ENCODE measurements at places on chromosomes 2 and 18. TPM values are rescaled to one million over a fixed set of nuclear protein-coding genes. Genes with fewer than 3 reads are reported as not detected.
A peak's percentile ranks its signal among the peaks of the same experiment; 100 is the strongest.

DNA sequence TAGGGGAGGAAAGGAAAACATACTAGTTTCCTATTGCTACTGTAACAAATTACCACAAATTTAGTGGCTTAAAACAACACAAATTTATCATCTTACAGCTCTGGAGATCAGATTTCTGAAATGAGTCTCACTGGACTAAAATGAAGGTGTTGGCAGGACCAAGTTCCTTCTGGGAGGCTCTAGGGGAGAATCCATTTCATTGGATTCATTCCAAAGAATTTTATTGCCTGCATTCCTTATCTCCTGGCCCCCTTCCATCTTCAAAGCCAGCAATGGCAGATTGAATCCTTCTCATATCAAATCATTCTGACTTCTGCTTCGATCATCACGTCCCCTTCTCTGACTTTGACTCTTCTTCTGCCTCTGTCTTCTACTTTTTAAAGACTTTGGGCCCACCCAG is 250.9 kb downstream of the IRS1 start:
- DNase-seq = no peak

- DNase-seq = no peak
Measured at GRCh38 chr2:67272195-67272594, 124.9 kb upstream of the ETAA1 start.

- DNase-seq = no peak
Measured at GRCh38 chr2:19754907-19755306, 146.9 kb downstream of the TTC32 start.

- no peak for DNase-seq
Measured at GRCh38 chr2:72349016-72349415, 201.4 kb upstream of the CYP26B1 start.

Gene DSC1
- polyA plus RNA-seq = not detected

DNA sequence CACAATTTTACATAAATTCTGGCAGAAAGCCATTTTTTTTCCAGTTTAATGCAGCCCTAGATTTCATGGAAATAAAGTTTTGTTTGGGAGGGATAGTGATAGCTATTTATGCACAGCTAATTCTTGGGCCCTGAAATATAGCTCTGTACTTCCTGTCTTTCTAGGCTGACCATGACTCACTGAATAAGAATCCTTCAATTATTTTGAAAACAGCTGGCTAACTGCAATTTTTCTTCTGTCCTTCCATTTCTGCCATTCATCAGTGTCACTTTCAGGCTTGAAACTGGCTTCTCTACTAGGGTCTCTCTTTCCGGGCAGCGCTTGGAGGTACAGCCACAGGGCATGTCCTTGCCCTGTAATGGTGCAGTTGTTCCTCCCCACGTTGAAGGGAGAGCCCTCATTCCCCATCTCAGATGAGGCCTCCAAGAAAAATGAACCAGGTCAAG is 97.1 kb upstream of the TMEM178A start:
- no peak for DNase-seq

DNA sequence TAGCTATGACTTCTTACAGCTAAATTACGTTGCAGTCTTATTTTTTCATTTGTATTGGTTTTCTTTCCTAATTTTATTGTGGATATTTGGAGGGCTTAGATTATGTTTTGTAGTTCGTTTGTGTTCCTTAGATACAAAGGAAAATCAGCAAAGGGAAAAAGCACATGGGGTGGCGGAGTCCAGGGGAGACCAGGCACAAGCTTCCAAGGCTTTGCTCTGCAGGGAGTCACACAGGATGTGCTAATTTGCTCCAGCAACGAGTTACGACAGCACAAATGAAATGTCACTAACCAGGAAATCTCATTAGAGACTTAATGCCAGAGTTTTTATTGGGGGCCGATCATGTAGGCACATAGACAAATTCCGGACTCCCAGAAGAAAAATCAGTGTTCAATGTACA is 60.5 kb upstream of the CABYR start:
- no peak for DNase-seq

Gene NRP2
- 1.1 TPM for polyA plus RNA-seq

Gene MATN3
- 0.54 TPM for polyA plus RNA-seq

DNA sequence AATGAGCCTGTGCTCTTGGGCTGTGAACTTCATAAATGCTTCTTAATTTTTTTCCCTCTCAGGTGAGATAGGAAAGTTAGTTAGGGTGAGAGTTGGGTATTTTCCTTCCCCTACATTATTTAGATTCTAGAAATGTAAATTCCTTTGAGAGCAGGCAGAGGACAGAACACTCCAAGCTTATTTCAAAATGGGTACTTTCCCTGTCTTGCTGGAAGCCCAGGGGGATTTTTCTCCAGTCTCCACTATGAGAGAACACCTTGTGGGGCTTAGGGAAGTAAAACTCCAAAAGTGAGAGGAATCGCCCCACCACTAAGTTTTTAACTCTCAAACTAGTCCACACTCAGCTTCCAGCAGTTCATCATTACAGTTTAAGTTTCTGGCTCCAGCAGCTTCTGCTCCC is 253.2 kb upstream of the CTAGE1 start:
- DNase-seq = no peak

- no peak for DNase-seq
Measured at GRCh38 chr18:23585007-23585871, 1.1 kb downstream of the NPC1 start.

GRCh38 chr2:11996618-11997017 is 250.2 kb downstream of the LPIN1 start:
- DNase-seq = no peak

GRCh38 chr2:3349211-3349693 is 28.4 kb downstream of the EIPR1 start:
- DNase-seq = no peak

DNA sequence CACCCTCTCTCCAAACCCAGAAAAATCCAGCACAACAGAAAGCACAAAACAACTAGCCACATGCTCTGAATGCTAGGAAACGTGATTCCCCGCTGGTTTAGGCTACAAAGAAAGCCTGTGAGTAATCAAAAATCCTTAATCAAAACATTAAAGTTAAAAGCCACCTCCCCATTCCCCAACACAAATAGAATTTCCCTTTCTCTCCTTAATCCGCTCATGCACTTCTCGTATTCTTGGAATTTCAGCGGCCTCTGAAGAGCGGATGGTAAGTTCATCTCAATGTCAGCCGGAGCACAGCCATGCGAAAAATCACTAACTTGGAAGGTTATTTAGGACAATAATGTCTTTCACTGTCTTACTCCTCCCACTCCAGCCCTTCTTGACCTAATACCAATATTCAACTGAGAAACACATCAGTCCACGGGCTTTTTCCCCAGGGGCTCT is 126.7 kb downstream of the OSBPL1A start:
- DNase-seq = no peak

Gene ALPG
- polyA plus RNA-seq = not detected

- DNase-seq = no peak
Measured at GRCh38 chr2:37532503-37532902, 138.9 kb downstream of the CDC42EP3 start.

DNA sequence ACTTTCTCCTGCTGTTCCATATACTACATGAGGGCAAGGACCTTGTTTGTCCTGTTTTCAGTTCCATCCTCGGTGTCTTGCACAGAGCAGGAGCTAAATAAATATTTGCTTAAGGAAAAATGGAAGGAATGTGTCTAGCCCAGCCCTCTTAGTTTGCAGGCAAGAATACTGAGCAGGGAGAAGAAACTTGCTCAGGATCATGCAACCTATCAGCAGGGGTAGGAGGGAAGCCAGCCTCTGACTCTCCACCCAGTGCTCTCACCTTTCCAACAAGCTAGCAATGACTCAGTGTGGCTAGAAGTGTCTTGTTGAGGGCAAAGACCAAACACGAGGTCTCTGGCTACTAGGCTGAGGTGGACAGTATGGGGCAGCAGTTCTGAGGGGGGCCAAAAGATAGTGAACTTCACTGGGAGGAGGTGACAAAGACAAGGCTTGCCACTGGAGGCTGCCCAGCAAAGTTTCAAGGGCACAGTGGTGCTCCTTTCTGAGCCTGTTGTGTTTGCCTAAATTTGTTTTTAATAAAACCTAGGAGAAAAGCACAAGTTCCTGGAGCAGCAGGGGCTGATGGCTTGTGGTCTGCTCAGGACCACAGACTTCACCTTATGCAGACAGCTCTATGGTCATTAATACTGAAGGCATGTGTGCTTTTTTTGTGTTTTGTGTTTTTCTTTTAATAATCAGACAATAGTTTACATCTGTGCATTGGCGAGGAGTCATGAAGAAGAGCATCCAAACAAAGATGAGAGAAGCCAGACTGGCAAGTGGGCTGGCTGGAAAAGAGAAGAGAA is 49.1 kb upstream of the CTAGE1 start:
- DNase-seq = no peak

DNA sequence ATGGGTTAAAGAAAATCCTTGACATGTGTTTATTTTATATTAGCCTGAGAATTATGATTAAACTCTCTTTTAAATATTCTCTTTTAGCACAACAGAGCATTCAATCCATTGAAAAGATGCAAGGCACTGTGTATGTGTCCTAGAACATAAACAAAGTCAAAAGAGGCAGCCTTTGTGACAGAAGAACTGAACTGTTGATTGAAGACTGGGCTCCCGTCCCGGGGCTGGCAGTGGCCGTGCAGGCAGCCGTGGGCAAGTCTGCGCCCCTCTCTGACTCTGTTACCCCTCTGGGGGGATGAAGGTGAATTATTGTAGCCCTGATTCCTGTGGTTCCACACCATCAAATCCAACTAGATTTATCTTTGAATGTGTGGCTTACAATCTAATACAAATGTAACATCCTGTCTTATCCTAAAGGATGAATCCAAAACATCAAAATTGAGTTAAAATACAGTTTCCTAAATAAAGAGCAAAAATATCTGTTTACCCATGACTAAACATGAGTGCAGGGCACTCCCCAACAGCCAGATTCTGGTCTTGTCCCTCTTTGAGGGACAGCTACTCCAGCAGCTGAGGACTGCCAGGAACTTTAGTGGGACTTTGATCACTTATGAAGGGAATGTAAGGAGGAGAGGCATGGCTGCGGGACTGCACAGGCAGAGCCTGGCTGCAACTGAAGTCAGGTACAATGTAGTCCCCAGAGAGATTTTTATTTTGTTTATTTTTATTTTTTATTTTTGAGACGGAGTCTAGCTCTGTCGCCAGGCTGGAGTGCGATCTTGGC is 37.3 kb upstream of the SH3BP4 start:
- no peak for DNase-seq

DNA sequence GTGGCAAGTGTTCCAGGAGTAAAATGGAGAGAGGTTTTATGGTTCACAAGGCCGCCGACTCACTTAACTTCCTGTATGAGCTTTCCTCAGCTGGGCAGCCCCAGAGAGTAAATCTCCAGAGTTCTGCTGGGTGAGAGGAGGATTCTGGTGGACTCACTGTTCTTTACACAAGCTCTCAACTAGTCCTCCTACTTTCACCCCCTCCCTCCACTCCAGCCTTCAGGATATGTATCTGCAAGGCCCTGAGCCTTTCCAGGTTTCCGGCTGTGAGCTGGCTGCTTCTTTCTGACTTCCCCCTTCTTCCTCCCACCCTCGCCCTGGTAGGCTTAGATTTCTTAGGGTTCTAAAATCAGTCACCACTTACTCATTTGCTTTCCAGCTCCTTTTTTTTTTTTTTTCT is 34.0 kb downstream of the EML6 start:
- no peak for DNase-seq

- no peak for DNase-seq
Measured at GRCh38 chr18:50633992-50634391, 74.1 kb downstream of the MAPK4 start.

Gene WDCP
- 1.7 TPM for polyA plus RNA-seq

DNA sequence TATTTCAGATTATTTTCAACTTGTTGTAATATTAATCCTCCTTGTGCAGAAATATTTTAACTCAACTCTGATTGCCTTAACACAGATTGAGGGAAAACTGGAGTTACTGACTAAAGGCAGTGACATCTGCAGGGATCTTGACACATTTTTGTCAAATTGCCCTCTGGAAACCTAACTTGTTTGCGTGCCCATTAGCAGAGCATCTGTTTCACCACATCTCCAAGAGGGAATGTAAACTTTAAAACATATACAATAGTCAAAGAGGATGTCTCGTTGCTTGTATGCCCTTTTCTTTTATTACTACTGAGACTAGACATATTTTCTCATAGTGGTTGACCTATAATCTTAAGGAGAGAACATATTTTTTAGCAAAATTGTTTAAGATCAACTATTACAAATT is 14.2 kb downstream of the INPP1 start:
- DNase-seq = no peak

GRCh38 chr2:158211502-158211901 is 109.8 kb downstream of the UPP2 start:
- DNase-seq = no peak

- DNase-seq = peak; percentile 20
Measured at GRCh38 chr2:158580760-158581159, 124.0 kb downstream of the PKP4 start.

Gene CERKL
- polyA plus RNA-seq = 0.65 TPM

Gene INPP5D
- 2.2 TPM for polyA plus RNA-seq

DNA sequence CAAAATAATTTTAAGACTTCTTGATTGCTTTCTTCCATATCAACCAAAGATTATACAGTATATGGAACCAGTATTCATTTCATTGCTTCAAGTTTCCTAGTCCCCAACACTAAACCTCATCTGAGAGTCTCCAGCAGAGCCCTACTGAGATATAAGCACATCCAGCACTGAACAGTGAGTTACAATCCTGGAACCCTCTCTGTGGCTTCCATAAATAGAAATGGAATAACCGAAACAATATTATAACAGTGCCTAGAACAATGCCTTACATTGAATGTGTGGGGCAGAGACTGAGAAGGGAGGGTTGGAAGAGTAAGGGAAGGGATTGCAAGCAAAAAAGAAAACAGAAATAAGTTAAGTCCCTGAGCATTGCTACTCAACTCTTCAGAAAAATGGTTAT is 18.9 kb downstream of the AAK1 start:
- no peak for DNase-seq

DNA sequence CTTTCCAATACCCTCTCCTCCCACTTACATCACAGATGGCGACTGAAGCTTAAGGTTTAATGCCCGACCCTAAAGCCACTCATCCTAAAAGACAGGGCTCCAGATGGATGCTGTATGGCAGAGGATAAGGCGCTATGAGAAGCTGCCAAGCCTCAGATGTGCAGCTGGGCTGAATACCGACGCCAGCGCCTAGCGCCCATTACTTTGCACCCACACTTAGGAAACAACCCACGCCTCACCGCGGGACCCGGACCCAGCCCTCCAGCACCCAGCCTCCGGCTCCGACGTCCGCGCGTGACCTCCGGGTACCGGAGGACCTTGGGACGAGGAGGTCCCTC is 335 bp downstream of the TRAK2 start:
- no peak for DNase-seq

GRCh38 chr2:227164763-227165291 is 403 bp downstream of the COL4A3 start:
- DNase-seq = peak; percentile 72

GRCh38 chr2:203070701-203071100 is 56.0 kb downstream of the NBEAL1 start:
- no peak for DNase-seq

- no peak for DNase-seq
Measured at GRCh38 chr18:3444296-3444695, 5.7 kb upstream of the TGIF1 start.

DNA sequence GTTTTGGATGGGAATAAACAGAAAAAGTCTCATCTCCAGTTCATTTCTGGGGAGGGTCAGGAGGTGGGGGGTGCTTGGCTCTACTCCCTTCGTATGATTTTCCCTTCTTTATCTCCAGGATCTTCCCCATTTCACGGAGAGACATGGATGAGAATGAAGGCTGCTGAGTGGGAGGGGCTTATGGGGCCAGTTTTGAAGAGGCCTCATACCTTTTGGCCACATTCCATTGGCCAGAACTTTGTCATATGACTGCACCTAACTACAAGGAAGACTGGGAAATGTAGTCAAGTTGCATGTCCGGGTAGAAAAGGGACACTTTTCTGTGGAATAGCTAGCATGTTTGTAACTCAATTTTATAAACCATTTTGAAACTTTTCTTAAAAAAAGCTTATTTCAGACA is 117.6 kb downstream of the NEDD4L start:
- no peak for DNase-seq

- DNase-seq = no peak
Measured at GRCh38 chr2:190856985-190857384, 23.6 kb upstream of the GLS start.

Measured in pancreas (tissue), 10 donors.